Activated effector memory CD4-positive, alpha-beta T cell treated with anti-CD3 and anti-CD28 coated beads, Interleukin-2, amount 50 U/mL, for 16 hours (primary cell): ENCODE measurements at places on chromosomes 3 and 15.
A peak's percentile ranks its signal among the peaks of the same experiment; 100 is the strongest.

GRCh38 chr15:90062462-90062932 is 39.8 kb downstream of the IDH2 start:
- peak; percentile 72 for DNase-seq

DNA sequence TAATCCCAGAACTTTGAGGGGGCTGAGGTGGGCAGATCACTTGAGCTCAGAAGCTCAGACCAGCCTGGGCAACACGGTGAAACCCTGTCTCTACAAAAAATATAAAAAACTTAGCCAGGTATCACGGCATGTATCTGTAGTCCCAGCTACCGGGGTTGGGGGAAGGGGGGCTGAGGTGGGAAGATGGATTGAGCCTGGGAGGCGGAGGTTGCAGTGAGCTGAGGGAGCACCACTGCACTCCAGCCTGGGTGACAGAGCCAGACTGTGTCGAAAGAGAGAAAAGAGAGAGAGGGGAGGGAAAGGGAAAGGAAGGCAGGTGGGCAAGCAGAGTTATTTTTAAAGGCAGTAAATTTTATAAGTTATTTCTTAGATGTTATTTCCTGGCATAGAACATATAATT is 368.1 kb downstream of the ULK4 start:
- no peak for DNase-seq

- no peak for DNase-seq
Observed at GRCh38 chr3:193711964-193712598, 119.1 kb downstream of the OPA1 start.

DNA sequence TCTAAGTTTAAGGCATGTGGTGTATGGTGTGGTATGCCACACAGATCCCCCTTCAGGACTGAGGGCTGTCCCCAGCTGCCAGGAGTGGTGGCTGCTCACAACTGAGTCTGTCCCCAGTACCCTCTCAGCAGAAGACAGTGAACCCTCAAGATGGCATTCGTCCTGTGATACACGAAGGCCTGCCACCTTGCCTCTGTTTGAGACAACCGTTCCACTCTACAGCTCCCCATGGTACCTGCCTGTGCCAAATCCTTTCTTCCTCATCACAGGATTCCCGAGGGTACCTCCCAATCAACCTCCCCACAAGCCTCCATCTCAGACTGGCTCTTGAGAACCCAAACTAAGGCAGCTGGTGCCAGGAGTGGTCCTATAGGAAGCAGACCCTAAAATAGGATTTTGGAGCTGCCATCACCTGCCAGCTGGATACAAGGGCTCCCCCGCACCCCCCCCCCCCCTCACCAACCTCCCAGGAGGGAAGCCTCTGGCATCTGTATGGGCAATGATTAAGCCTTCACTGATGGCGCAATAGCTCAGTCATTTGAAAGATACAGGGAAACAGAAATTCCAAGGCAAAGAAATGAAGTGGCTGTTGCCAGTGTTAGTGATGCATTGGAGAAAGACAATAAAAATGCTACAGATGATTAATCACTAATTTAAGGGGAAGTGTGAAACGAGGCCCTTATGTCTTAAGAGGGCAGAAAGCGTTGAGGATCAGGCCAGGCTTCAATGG is 230.0 kb upstream of the LYSMD4 start:
- DNase-seq: peak; percentile 17

DNA sequence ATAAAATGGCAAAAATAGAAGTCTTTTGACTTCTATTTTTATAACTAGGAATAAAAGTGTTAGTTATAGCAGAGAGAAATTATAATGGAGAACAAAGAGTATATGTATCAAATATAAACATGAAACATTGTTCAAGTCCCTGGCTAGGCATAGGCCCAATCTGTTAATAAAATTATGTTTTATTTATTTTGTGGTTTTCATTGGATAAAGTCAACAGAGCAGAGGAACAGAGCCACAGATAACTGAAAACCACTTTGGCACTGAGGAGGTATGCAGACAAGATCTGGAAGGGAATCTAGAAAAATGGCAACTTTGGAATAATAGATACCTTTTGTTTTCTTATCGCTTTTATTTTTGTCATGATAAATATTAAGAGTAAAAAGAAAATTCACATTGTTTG is 50.4 kb upstream of the ICE2 start:
- DNase-seq: no peak

GRCh38 chr15:98755781-98756180 is 107.4 kb downstream of the IGF1R start:
- DNase-seq: no peak

DNA sequence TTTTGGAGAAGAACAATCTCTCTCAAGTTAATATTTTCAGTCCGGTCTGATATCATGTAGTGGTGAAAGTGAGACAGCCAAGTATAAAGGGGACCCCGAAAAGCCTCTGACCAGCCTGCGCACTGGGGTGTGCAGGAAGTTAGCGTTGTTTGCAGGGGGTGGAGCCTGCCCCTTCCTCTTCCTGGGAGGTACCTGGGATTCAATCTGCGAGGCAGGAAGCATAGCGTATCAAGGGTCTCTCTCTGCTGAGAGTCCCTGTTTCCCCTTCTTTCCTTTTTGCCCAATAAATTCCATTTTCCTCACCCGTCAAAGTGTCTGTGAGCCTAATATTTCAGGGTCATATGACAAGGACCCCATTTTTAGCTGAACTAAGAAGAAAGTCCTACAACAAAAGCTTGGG is 44.8 kb upstream of the CBLB start:
- no peak for DNase-seq

DNA sequence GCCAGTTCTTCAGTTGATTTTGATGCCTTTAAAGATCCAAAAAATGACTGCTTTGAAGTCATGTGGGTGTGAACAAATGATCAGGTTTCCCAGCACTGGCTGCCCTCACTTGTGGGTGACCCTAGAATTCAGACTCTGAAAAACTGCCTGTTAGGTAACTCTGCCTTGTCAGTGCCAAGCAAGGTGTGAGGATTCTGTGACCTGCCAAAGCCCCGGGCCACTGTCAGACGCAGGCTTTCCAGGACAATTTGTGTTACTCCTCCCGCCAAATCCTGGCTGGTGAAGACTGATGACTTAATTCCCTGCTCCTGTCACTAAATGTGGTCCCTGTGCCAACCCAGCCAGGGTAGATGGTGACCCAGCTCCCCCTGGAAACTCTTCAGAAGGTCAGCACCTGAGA is 99.2 kb upstream of the PSMD6 start:
- no peak for DNase-seq

- DNase-seq: no peak
Observed at GRCh38 chr15:91135201-91136130, 35.4 kb downstream of the SV2B start.

- DNase-seq: no peak
Observed at GRCh38 chr3:180619723-180620122, 17.8 kb downstream of the TTC14 start.

- no peak for DNase-seq
Observed at GRCh38 chr3:99674086-99674789, 35.8 kb downstream of the COL8A1 start.

DNA sequence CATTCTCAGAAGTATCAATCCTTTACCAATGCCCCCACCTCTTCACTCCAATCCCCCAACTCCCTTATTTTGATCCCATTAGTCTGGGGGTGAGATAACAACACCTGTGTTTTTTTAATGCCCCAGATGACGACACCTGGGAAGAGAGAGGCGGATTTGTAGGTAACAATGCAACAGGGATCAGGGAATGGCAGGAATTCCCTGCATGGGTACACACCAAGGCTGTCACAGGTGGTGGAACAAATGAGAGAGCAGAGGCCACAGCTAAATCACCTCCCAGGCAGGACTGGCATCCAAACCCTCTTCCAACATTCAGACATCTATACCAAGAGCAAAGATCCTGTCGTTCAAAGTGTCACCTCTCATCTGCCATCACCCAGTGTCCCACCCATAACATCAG is 319.2 kb upstream of the TRIM42 start:
- no peak for DNase-seq

- DNase-seq: no peak
Observed at GRCh38 chr3:177484206-177484605, 286.9 kb upstream of the TBL1XR1 start.

- DNase-seq: no peak
Observed at GRCh38 chr3:13051581-13051980, 21.6 kb downstream of the IQSEC1 start.
